Renal cortex interstitium (tissue), 15 donors: ENCODE measurements at places on chromosomes 13 and 19. TPM values are rescaled to one million over a fixed set of nuclear protein-coding genes. Genes with fewer than 3 reads are reported as not detected.

- no peak for DNase-seq
Observed at GRCh38 chr19:33818411-33818810, 21.7 kb downstream of the KCTD15 start.

- no peak for DNase-seq
Observed at GRCh38 chr13:46182491-46182877, 507 bp upstream of the LCP1 start.

DNA sequence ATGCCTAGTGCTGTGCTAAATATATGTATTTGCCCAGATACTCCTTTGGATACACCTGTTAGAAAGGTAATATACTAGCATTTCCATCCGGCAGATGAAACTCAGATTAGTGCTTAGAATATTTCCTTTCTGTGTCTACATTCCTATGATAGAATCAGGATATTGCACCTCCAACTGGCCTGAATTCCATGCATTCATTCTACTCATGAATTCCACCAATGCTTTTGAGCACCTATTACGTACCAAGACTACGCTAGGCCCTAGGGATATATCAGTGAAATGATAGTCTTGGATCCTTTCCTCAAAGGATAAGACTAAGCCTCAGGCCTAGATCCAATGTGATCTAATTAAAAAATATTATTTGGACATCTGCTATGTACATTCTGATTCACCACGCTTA is 223.8 kb upstream of the SERP2 start:
- no peak for DNase-seq

DNA sequence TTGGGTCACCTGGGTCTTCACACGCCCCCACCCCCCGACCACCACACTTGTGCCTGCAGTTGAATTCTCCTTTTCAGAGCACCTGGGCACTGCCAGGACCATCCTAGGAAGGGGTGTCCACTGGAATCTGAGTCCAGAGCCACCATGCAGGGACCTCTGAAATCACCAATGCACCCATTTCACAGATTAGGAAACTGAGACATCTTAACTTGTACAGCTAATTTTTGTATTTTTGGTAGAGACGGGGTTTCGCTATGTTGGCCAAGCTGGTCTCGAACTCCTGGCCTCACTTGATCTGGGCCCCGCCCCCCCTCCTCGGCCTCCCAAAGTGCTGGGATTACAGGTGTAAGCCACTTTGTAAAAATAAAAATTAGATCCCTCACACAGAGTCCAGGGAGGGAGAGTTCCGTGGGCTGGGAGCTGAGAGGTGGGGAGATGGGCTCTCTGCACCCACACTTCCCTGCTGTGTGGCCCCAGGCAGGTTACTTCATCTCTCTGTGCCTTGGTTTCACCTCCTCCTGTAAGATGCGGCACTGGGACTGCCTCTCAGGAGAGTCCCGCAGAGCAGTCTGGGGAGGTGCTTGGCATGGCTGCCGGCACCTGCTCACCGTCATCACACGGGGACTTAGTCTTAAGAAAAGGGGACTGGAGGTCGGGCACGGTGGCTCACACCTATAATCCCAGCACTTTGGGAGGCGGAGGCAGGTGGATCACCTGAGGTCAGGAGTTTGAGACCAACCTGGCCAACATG is 45.9 kb upstream of the C19orf12 start:
- DNase-seq = no peak

DNA sequence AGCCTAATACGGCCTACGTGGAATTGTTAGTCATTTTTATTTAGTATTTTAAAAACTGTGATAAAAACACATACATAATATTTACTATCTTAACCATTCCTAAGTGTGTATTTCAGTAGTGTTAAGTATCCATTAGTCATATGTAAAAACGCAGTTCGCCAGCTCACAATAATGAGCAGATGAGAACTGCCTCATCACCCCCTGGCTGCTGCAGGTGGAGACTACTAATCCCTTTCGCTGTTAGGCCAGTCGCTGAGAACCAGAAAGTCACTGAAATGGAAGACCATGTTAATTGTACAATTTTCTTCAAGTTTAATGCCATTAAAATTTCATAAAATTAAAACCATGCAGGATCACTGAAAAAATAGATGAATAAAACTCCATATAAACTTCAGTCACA is 1.6 kb downstream of the ESD start:
- no peak for DNase-seq

GRCh38 chr19:9939301-9939913 is 3.1 kb upstream of the OLFM2 start:
- no peak for DNase-seq

DNA sequence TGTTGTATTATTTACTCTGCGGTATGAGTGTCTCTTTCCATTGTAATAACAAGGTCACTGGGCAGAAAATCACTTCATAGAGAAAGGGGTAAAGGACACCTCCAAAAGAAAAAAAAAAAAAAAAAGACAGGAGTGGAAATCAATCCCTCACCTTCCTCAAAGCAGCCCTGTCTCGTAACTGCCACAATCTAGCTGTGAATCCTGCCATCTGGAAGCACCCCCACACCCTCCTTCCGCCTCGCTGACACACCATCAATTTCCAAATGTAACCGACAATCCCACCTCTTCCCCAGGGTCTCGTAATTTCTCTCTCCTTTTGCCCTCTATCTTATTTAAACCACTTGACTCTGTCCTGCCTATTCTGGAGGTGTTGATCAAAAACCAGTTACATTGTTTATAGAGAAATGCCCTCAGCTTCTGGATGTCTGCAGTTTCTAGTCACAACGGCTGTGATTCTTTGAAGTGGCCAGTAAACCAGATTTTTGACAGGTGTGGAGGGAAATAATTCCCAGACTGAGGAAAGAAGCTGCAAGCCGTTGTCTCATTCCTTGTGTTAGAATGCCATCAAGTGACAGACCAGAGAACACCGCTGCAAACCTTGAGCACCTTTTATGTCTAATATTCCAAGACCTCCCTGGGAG is 9.1 kb upstream of the POP4 start:
- DNase-seq = no peak

DNA sequence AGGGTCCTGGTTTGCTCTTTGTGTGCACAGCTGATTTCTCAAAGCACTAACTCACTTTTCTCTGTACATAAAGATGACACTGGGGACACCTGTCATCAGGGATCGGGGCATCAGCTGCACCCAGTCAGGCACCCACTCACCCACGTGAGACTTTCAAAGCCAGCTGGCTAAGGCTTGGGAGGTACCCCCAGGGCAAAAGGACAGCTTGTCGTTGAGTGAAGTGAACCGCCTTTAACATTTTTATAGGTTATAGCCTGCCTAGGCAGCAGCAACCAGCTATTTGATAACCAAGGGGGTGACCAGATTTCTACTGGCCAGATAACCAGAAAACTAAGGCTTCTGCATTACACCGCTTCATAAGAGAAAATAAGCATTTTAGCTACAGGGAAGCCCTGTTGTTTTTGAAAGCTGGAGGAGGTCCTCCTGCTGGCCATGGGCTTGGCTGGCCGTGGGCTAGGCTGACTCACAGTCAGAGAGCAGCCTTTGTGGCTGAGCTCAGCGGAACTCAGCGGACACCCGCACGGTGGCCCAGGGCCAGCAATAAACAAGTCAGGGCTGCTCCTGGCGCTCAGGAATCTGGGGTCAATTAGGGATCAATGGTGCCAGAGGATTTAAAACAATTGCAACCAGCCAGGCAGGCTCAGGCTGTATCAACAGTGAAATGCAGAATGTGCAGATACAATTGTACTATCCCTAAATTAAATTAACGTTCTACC is 57.1 kb downstream of the ALOX5AP start:
- DNase-seq = no peak

- DNase-seq = peak; percentile 39
Observed at GRCh38 chr13:46721054-46721453, 75.9 kb downstream of the ESD start.

DNA sequence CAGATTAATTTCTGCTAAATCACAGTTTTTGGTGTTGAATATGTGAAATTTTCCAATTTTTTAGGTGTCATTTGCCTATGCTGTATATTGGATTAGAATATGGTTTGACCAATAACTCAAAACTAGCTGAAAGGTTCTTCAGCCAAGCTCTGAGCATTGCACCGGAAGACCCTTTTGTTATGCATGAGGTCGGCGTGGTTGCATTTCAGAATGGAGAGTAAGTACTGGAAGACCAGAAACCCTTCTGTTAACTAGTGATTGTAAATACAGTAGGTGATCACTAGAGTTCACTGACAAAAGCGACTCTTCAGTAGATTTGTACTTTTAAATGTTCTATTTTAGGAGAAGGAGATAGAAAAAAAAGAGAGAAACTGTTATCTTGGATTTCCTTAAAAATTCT is 22.3 kb downstream of the CDC16 start:
- DNase-seq = no peak

GRCh38 chr13:114143806-114144605 is 11.6 kb upstream of the RASA3 start:
- no peak for DNase-seq

DNA sequence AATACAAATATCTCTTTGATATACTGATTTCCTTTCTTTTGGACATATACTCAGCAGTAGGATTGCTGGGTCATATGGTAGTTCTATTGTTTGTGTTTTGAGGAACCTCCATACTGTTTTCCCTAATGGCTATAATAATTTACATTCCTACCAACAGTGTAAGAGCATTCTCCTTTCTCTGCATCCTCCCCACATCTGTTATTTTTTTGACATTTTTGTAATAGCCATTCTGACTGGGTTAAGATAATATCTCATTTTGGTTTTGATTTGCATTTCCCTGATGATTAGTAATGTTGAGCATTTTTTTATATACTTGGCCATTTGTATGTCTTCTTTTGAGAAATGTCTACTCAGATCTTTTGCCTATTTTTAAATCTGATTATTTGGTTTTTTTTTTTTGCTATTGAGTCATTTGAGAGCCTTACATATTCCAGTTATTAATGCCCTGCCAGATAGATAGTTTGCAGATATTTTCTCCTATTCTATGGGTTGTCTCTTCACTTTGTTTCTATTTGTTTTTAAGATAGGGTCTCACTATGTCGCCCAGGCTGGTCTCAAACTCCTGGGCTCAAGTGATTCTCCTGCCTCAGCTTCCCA is 95.7 kb downstream of the FNDC3A start:
- DNase-seq = no peak

- no peak for DNase-seq
Observed at GRCh38 chr19:38265921-38266429, 1.6 kb downstream of the SPINT2 start.

DNA sequence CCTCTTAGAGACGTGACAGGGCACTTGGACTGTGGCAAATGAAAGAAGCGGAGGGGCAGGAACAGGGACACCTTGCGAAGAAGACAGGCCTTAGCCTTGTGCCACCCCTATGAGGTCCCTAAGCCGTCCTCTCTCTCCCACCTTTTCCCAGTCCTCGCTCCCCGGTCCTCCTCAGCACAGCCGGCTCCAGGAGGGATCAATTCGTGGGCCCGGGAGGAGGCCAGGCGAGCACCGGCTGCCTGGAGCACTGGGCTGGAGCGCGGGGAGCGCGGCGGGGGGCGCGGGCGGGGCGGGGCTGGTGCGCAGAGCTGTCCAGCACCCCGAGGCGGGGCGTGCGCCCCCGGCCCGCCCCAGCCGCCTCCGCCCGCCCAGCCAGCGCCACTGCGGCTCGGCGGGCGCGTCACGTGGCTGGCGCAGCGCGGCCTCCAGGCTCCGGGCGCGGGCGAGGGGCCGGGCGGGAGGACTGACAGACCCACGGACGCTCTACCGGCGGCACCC is at the start of gene LRP3:
Gene LRP3, plus strand, starts transcription at position 466 of the 498 bp plus-strand sequence. CDS start 456 bp downstream, outside the sequence.
- DNase-seq = no peak

- DNase-seq = no peak
Observed at GRCh38 chr19:31511098-31511497, 161.9 kb upstream of the TSHZ3 start.

DNA sequence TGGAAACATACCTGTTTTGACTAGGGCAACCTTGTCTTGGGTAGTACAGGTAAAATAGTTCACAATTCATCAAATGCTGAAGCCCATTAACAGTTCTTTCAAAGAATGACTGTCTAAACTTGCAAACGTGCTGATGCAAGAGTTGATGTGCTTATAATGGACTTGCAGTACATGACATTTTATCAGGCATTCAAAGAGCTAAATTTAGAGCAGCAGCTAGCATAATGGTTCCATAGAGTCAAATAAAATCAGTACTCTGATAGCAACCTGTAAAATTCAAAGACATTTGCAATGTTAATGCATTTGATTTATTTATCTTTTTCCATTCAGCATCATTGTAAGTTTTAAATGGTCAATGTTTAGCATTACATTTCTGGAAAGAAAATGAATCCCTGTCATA is 979.7 kb upstream of the SLC10A2 start:
- DNase-seq = no peak

DNA sequence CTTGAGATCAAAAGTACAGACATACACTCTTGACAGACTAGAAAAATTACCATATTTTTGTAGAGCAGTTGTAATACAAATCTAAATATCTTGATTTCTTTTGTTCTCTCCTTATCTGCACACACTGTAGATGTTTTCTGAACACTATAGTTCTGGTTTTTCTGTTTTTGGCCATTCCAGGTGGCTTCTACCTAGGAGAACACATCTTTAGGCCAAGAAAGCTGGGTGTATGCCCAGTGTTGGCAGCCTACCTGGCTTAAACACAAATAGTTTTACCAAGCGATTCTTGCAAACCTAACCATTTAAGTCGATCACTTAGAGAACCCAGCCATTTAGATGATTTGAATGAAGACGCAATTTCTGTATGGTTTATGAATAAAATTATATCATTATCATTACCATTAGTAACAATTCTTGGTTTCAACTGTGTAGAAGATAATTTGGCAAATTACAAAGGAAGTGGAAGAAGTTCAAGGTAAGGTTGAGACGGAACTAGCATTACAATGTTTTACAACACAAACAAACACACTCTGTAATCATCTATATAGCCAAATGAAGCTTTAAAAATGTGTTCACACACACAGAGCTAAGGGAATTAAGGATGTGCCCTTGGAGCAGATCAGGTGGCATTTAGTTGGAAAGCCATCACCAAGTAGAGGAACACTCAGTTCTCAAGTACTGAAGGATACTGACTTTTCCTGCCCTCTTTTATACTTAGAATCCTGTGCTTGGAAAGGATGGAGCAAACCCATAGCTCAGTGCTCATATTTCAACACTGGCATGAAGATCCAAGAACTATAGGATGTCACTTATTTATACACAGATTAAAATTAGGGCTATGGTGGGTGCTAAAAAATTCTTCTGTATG is 36.2 kb downstream of the ERCC5 start:
- DNase-seq = no peak

LILRA6 gene
- polyA plus RNA-seq = 0.85 TPM

ZNF43 gene
- 40.3 TPM for polyA plus RNA-seq

TMC4 gene
- polyA plus RNA-seq = 50.0 TPM

HMGB1 gene
- 744 TPM for polyA plus RNA-seq

KIR2DL1 gene
- not detected for polyA plus RNA-seq

KCNN1 gene
- polyA plus RNA-seq = 8.4 TPM

TSC22D1 gene
- 250 TPM for polyA plus RNA-seq

ZNF730 gene
- polyA plus RNA-seq = 10.1 TPM
